AG10803 (cell line): ENCODE measurements at places on chromosomes 16 and 17.

GRCh38 chr17:18040261-18040858, 1.2 kb downstream of the GID4 start:
- no peak for DNase-seq

DNA sequence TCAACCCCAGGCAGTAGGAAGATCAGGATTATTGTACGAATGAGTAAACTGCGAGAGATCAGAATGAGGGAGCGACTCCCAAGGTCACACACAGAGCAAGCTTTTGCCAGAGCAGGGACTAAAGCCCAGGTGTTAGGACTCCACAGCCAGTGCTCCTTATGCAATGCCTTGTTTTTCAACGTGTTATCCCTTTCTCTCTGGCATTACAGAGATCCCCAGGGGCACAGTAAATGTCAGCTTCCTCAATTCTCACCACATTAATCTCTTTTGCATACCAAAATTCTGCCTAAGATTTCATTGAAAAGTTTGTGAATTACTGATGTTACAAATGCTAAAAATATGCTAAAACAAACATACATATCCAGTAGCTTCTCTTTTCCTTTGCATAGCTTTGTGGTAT, 68.1 kb upstream of the CES5A start:
- peak; percentile 34 for DNase-seq

- DNase-seq: peak; percentile 51
These were observed 898 bp downstream of the SNAI3 start for GRCh38 chr16:88685156-88686061.

GRCh38 chr16:3158026-3158509, 23.2 kb downstream of the ZNF213 start:
- DNase-seq: no peak

DNA sequence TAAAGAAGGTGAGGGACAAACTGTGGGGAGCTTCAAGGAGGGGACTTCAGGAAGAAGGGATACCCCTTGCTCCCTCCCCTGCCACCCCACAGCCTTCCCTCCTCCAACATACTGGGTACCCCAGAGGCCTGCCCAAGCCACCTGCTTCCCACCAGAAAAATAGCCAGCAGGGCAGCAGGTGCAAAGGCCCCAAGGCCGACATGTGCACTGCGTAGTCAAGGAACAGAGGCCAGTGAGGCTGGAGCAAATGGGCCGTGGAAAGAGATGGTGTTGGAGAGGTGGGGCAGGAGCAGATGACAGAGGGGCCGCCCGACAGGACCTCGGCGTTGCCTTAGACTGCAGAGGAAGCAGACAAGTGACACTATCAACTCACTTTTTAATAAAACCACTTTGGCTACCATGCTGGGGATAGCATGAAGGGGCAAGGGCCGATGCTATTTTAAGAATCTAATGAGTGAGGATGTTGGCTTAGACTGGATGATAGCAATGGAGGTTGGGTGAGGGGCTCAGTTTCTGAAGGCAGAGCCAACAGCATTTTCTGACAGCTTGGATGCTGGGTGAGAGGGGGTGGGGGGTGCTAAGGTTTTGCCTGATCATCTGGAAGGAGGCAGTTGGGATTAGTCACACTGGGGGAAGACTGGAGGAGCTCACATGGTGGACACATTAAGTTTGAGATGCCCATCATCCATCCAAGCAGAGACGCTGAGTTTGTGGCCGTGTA, 72.8 kb upstream of the TOB1 start:
- no peak for DNase-seq

DNA sequence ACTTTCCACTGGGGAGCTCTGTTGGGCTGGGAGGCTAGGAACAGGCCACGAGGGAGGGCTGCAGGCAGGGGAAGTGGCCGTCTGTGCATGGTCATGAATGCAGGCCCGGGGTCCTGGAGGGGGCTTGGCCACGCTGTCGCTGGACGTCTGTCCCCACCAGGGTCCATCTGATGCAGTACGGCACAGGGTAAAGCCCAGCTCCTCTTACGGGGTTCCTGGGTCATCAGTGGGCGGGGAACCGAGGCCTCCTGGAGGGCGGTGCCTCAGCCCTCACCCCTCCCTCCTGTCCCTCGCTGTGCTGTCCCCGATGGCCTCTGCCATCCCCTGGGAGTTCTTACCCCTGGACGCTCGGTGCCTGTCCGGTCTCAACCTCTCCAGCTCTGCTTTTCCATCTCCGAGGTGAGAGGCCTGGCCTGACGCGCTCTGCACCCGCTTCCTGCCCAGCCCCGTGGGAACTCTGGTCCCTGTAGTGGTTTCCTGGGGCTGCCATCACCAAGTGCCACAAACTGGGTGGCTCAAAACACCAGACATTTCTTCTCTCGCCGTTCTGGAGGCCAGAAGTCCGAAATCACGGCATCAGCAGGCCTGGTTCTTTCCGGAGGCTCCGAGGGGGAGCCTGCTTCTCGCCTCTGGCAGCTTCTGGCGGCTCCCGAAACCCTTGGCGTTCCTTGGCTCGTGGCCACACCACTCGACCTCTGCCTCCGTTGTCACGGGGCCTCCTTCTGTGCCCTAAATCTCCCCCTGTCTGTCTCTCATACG, 182.8 kb downstream of the SEC14L1 start:
- DNase-seq: peak; percentile 69

- DNase-seq: peak; percentile 48
These were observed at the start of gene FLOT2 for GRCh38 chr17:28896884-28897768. FLOT2 (minus strand) TSS chr17:28897733; CDS start chr17:28897574, 159 bp downstream.

DNA sequence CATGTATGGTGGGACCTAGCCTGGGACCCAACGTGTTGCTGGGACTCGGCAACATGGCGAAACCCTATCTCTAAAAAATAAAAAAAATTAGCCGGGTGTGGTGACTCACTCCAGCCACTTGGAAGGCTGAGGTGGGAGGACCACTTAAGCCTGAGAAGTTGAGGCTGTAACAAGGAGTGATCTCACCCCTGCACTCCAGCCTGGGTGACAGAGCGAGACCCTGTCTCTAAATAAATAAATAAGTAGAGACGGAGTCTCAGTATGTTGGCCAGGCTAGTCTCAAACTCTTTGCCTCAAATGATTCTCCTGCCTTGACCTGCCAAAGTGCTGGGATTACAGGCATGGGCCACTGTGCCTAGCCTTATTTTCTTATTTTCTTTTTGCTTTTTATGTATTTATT, 10.1 kb upstream of the CNP start:
- DNase-seq: no peak

DNA sequence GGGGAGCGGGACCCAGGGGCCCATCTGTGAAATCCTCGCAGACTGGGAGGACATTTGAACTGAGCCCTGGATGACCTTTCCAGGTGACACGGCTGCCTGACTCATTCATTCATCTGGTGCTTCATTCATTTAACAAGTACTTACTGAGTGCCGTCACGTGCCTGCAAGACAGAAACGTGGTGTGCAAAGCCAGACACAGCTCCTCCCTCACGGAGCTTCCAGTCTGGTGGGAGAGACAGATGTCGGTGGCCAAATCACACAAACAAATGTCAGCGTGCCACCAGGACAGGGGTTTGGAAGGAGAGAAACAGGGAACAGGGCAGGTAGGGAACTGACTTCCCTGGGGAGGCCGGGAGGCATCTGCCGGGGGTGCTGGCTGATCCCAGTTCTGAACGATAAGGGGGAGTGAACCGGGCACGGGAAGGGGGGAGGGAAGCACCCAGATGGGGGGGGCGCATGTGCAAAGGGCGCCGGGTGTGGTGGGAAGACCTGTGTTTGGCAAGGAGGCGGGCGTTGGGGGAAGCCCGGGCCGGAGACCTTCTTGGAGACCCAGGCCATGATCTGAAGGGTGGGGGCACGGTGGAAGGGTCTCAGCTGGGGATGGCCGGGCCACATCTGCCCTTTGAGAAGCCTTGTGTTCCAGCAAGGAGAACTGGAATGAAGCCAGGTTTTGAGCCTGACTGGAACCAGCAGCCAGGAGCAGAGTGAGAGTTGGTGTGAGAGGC, 93.6 kb upstream of the CIBAR2 start:
- DNase-seq: no peak

GRCh38 chr16:55480228-55480655, 1.2 kb downstream of the MMP2 start:
- DNase-seq: peak; percentile 96

DNA sequence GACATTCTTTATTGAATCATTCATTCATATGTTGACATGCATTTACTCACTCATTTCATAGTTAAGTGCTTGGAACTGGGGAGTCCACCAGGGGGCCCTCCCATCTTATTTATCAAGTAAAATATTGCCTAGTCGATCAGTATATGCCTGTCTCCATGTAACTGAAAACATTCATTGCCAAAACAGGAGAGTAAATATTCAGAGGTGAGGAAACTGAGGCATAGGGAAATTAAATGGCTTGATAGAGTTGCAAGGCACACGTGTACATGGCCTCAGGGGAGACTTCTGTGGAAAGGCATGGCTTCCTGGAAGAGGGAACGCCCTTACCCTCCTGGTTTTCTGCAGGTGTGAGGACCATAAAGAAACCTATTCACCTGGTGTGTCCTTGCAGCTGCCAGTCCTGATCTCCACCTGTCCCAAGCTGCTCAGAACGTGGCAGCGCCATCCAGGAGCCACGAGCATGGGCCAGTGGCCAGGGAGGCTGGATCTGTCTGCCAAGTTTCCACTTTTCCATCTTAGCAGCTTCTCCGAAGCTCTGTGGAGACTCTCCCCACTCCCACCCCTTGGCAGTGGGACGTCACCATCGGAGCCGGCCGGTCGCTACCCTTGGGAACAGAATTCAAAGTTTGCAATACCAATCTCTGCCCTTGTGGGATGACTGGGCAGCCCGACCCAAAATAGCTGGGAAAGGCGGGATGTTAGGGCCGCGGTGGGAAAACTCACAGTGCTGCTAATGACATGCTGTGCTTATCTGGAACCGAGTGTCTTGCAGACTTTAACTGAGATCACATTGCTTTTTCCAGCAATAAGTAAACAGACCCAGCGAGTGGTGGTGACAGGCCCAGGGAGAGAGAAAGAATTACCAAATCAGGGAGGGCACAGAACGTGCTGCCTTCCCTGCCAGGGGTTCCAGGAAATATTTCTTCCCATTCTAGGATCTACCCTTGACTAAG, 4.1 kb upstream of the C1QTNF1 start:
- peak; percentile 84 for DNase-seq

GRCh38 chr17:67253384-67253783, 8.4 kb upstream of the HELZ start:
- no peak for DNase-seq

GRCh38 chr17:55690105-55690508, 32.6 kb downstream of the TMEM100 start:
- DNase-seq: peak; percentile 38

DNA sequence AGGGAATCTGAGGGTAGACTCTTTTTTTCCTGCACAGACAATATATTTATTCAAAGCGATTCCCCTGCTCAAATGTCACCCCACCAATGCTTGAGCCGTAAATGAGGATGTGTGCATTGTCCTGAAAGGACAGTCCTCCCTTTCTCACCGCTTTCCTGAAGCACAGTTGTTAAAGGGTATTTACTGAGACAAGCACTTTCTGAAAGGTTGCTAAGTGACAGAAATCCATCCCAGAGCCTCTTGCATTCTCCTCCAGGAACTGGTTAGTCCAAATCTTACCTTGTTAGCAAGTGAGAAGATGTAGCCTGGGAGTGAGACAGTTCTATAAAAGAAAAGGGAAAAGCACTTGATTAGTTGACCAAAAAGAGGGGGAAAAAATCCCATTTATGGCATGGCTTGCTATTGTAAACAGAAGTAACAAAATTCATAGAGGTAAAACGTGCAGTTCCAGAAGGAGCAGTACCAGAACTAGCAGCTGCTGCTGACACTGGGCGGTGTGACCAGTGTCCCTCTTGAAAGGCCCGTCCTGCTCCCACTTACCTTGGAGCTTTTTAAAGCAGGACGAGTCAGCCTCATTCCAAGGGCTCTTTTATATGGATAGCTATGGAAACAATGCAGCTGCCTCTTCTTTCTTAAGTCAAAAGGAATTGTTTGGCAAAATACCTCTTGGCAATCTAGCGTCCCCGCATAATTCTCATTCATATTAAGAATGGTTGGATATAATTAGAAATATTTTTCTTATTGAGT, at the start of gene MYH2:
Gene MYH2 (minus strand): TSS at position 563 of the 747 bp plus-strand sequence. CDS start 1,738 bp downstream, outside the sequence.
- DNase-seq: peak; percentile 29

DNA sequence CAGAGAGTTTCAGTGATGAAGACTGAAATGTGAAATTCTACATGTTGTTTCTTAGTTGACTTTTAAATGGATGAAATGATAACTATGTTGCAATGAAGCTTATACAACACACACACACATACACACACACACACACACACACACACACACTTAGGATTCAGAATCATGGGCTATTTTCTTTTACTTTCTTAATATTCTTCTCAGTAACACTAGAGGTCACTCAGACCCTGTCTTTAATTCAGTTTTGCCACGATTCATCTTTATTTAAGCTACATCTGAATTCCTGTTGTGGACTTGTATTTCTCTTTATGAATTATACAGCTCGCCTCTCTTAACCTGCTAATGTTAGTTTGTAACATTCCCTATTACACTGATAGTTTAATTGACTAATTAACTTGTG, 109.6 kb upstream of the GOT2 start:
- peak; percentile 57 for DNase-seq

DNA sequence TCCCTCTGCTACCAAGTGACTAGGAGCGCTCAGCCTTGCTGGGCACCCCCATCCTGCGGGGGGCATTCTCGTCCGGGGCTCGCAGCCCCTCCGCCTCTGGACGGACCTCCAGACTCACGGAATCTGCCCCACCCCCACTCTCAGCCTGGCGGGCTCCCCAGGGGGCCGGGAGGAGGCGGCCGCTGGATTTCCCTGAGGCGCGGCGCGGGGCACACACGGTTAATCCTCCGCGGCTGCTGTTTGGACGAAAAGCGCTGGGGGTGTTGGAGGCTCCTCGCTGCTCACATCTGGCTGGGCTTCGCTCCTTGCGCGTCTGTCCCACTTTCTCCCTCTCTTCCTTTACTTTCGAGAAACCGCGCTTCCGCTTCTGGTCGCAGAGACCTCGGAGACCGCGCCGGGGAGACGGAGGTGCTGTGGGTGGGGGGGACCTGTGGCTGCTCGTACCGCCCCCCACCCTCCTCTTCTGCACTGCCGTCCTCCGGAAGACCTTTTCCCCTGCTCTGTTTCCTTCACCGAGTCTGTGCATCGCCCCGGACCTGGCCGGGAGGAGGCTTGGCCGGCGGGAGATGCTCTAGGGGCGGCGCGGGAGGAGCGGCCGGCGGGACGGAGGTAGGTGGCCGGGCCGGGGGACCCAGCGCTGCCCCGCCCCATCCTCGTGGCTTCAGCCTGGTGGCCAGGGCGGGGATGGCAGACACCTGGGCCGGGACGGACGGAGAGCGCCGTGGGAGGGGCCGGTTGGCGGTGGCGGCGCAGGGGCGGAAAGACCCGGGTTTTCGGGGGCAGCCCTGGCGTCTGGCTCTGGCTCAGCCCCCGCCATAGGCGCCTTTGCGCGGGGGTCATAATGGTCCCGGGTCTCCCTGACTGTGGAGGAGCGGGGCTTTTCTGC, at the start of gene C1QTNF1:
Gene C1QTNF1 (plus strand): TSS at position 284 of the 886 bp plus-strand sequence. CDS start 19,800 bp downstream, outside the sequence.
- DNase-seq: no peak

- peak; percentile 84 for DNase-seq
These were observed 65.2 kb upstream of the TOB1 start for GRCh38 chr17:50931144-50931908.
